ENCODE measurements at places on chromosomes 6 and 20.
A peak's percentile ranks its signal among the peaks of the same experiment; 100 is the strongest.

- DNase-seq: no peak
These were observed 6.3 kb downstream of the ADTRP start for GRCh38 chr6:11772109-11772825.

DNA sequence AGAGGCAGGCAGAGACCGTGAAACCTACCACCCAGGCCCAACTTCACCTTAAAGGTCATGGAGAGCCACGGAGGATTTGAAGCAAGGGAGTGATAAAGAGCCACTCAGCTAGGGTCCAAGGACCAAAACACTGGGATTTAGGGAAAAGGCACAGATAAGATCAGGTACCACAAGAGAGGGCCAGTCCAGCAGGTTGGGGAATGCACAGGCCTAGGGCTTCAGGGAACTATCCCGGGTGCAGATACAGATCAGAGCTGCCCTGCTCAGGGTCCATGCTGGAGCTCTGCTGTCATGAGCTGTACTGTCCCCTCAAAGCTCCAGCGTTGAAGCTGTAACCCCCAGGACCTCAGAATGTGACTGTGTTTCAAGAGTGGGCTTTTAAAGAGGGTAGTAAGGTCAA is 16.9 kb downstream of the SLC22A23 start:
- DNase-seq: no peak

- no peak for DNase-seq
These were observed 669.4 kb downstream of the TFAP2A start for GRCh38 chr6:9745476-9745875.

GRCh38 chr20:40993794-40994540 is 34.7 kb upstream of the TOP1 start:
- DNase-seq: no peak

- no peak for DNase-seq
These were observed 179.7 kb upstream of the MYLIP start for GRCh38 chr6:15948930-15949900.

DNA sequence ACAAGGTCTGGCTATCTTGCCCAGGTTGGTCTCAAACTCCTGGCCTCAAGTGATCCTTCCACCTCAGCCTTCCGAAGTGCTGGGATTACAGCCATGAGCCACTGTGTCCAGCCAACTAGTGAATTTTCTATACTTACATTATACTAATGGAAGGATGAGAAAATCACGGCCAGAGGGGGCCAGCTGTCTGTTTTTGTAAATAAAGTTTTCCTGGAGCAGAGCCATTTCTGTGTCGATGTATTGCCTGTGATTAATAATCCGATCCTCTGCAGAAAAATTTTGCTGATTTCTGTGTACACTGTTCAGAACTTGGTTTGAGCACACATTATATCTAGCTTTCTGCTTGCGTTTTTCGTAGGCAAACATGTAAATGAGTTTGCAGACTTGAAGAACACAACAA is 28.8 kb downstream of the PTPRT start:
- no peak for DNase-seq

GRCh38 chr6:85744433-85744970 is 101.8 kb upstream of the SYNCRIP start:
- no peak for DNase-seq

- no peak for DNase-seq
These were observed 5.2 kb upstream of the DIDO1 start for GRCh38 chr20:62931464-62931863.

GRCh38 chr6:84172080-84172479 is 55.4 kb downstream of the CEP162 start:
- DNase-seq: no peak

GRCh38 chr6:118016532-118016931 is 109.5 kb downstream of the SLC35F1 start:
- no peak for DNase-seq

DNA sequence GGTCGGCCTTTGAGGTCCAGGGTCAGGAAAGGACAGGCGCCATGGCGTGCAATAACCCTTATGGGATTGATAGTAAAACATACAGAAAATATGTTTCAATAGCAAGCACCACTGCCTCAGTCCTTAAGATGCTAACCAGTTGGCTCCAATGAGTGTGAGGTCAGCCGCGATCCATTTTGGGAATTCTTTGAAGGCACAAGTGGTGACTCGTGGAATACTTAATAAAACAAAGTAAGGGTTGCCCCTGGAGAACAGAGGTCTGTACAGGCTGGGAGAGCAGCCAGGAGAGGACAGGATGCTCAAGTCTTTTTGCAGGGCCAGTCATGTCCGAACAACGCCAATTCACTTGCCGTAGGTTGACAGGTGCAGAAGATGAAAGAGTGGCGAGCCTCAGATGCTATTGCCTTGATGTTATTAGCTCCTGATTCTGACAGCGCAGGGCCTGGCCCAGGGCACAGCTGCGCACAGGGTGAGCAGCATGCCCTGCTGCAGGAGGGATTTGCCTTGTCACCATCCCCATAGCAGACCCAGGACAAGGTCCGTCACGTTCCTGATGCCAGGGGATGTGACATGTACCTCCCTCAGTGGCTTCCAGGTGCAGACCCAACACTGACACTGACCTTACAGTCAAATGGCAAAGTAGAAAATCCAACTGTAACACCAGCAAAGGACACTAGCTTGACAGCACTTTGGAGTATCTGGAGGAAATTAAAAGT is 21.8 kb downstream of the SYNDIG1 start:
- no peak for DNase-seq

DNA sequence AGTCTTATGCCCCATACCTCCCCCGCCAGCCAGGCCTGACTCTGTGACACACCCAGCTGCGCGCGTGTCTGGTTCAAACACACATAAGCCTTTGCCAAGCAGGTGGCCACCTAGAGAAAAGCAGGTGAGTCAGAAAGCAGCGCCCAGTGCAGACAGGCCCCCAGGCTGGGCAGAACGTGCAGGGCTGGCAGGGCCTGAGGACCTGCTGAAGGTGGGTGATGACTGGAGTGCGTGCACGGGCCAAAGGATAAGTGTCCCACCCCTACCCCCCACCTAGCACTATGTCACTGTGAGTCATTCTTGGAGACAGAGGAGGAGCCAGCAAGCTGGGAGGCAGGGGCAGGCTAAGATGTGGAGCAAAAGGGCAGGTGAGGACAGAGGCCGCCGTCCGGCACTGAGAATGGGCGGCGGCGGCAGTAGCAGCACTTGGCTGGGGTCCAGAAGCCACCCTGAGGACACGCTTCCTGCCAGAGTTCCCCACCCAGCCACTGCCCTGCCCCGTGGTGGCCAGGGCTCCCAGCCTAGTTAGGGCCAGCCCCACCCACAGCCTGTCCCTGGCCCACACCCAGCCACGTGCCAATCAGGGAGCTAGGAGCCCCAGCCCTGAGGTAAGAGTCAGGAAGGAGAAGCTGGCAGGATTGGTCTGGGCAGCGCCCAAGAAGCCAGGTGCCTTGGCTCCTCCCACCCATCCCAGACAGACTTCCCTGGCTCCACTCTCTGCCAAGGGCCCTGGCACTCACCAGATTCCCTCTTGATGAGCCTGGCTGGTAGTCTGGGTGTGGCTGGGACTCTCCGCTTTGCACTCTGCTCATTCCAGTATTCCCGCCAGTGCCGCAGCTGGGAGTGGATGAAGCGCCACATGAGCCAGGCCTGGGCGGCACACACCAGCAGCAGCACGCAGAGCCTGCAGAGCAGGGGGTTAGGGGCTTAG is 72.7 kb downstream of the TRAM2 start:
- peak; percentile 41 for DNase-seq

GRCh38 chr20:41249411-41250281 is 67.9 kb downstream of the ZHX3 start:
- DNase-seq: no peak

GRCh38 chr20:34129518-34130162 is 17.6 kb upstream of the EIF2S2 start:
- DNase-seq: no peak

DNA sequence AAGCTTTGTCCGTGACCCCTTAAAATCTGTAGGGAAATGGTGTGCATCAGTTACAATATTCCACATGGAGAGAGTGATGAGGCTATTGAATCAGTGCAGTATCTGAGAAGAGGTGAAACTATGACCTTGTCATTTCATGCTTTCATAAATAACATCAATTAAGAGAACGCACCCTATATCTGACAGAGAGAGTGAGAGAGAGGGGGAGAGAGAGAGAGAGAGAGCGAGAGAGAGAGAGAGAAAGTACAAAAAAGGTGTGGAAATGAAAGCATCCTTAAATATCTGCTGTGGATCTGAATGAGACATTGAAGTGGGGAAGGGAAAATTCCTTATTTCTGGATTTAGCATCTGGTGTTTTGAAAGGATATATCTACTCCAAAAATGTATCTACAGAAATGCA is 12.4 kb downstream of the GSTA4 start:
- no peak for DNase-seq

DNA sequence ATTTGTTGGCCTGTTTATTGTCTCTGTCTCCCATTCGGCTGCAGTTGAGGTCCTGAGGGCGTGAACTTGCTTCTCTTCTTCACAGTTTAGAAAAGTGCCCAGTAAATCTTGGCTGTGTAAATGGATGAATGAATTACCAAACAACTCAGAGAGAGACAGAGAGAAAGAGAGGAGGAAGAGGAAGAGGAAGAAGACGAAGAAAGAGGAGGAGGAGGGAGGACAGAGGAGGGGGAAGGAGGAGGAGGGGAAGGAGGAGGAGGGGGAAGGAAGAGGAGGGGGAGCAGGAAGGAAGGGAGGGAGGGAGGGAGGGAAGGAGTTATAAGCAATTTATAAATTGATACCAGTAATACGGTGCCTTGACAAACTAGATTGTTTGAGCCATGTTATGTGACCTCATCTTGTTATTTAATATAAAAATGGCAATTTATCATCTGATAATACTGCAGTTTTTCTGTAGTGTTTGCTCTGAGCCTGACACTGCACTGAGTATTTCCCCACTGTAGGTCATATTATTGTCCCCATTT is 18.7 kb downstream of the HCK start:
- DNase-seq: no peak

DNA sequence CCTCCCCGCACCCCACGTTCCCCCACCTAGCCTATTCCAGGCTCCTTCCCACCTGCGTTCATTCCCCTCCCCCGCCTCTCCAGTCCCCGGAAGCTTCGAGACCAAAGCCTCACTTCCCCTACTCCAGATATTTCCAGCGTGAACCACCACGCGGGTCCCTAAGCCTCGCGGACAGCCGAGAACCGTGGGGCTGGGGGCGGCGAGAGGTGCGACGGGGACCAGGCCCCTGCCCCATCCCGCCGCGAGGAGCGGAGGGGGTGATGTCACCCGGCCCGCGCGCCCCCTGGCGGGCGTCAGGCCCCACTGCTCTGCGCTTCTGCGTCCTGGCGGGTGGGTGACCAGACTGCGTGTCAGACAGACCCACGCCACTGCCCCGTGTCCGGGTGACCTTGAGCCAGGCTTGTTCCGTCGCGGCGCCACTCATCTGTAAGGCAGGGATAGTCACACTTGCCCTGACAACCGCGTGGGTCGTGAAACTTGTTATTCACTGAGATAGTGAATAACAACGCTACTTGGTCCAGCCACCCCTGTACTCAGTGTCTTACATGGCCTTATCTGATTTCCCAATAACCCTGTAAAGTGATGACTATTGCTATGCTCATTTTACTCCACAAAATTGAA is 9.0 kb upstream of the HSP90AB1 start:
- no peak for DNase-seq

- no peak for DNase-seq
These were observed 612.4 kb upstream of the IMPG1 start for GRCh38 chr6:76684875-76685274.

DNA sequence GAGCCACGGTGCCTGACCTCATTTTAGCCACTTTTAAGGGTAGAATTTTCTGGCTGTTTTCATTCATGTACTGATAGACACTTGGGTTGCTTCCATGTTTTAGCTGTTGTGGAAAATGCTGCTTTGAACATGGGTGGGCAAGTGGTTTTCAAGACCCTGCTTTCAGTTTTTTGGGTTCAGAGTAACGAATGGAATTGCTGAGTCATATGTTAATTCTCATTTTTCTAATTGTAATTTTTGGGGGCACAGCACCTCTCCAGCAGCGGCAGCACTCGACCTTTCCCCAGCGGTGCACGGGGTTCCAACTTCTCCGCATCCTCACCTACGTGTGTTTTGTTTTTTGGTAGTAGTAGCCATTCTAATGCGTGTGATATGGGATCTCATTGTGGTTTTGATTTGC is 5.4 kb downstream of the NQO2 start:
- DNase-seq: no peak

DNA sequence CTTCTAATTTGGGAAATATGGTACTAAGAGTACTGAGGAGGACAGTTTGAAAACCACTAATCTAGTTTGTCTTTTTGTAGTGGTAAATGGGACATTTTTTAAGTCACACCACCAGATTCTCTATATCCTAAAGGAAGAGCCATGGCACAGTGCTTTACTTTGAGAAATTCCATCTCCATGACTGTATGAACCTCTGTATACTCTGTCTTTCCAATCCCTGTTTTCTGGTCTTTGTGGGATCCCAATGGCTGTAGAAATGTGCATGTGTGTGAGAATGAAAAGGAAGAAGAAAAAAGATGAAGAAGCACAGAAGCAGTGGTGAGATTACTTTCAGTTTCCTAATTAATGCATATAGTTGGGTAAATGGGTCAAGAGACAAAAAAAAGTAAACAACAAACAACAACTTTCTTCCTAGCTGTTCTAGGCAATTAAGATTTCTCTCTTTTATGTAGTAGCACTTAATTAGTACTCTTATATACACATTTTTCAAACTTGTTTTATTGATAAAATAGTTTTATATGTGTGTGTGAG is 141.2 kb upstream of the HCRTR2 start:
- DNase-seq: no peak

DNA sequence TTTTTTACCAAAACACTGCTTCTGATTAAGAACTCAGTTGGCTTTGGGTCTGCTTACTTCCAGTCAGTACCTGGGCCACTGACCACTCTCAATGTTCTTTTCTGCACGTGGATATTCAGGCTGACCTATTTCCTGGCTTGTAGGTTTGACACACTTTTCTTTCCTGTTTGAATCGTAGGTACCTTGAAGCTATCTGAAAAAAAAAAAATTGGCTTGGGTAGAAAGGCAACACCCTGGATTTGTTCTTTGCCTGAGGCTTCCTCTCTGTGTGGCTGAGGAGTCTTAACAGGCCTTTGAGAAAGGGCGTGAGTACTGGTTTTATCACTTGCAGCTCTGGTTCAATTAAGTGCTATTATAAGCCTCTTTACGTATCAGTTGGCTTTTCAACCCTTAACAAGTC is 60.6 kb upstream of the IL20RA start:
- no peak for DNase-seq

GRCh38 chr20:42604998-42605956 is 584.4 kb downstream of the PTPRT start:
- no peak for DNase-seq

DNA sequence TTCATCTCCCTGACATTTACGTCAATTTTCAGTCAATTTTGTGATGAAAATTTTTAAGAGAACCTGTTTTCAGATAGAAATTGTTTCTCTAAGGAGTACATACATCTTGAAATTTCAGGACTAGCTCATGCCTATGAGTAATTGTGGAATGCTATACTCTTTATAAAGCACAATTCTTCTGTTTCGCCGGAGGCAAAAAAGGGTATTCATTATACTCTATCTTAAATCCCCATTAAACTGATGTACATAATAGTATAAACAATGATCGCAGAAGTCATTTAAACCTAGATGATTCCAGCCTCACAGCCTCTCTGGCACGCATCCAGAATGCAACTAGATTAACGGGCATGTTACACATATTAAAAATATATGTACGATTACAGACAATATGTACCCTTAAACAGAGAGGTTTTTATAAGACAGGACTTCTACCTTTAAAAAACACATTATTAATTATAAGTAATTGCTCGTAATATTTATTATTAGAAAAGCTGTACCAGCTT is 62.6 kb downstream of the NRSN1 start:
- DNase-seq: no peak

- DNase-seq: no peak
These were observed 219.0 kb downstream of the HACE1 start for GRCh38 chr6:104640761-104641160.
